GOT3 (cell line): ENCODE measurements at places on chromosomes 12 and 14.

DNA sequence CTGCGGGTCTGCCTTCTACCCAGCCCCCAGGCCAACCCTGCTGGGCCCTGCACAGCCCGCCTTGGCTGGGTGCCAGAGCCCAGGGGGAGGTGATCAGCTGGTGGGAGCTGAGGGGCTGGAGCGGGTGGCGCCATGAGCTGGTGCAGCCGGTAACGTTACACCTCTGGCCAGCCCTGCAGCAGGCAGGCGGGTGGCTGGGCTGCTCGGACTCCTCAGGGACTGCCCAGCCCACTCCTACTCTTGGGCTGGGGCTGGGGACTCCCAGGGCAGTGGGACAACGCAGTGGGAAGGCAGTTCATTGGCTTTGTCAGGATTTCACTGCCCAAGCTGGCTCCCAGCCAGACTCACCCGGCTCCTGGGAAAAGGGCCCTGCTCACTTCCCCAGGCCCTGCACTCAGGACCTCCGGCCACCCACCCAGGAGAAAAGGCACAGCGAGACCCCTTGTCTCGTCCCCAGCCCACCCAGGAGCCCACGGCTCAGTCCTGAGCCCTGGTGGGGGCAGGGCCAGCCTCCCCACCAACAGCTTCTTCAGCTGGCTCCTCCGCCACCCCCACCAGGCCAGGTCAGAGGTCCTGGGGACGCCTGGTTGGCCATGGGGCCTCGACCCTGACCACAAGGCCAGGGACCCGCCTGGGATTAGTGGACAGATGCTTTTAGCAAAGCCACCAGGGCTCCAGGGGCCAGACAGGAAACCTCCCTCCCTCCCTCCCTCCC is 1.0 kb downstream of the PGF start:
- no peak for DNase-seq

- no peak for DNase-seq
Observed at GRCh38 chr14:61247935-61248334, 33.2 kb downstream of the TMEM30B start.

- DNase-seq = no peak
Observed at GRCh38 chr12:1594006-1594260, 448 bp downstream of the FBXL14 start.

GRCh38 chr14:78666336-78667056 is 496.3 kb downstream of the NRXN3 start:
- DNase-seq = no peak

GRCh38 chr12:124445121-124445718 is 122.2 kb downstream of the NCOR2 start:
- no peak for DNase-seq

- no peak for DNase-seq
Observed at GRCh38 chr14:68577802-68578541, 214.9 kb downstream of the ZFP36L1 start.

GRCh38 chr14:104085889-104086201 is 345 bp downstream of the ASPG start:
- DNase-seq = no peak

DNA sequence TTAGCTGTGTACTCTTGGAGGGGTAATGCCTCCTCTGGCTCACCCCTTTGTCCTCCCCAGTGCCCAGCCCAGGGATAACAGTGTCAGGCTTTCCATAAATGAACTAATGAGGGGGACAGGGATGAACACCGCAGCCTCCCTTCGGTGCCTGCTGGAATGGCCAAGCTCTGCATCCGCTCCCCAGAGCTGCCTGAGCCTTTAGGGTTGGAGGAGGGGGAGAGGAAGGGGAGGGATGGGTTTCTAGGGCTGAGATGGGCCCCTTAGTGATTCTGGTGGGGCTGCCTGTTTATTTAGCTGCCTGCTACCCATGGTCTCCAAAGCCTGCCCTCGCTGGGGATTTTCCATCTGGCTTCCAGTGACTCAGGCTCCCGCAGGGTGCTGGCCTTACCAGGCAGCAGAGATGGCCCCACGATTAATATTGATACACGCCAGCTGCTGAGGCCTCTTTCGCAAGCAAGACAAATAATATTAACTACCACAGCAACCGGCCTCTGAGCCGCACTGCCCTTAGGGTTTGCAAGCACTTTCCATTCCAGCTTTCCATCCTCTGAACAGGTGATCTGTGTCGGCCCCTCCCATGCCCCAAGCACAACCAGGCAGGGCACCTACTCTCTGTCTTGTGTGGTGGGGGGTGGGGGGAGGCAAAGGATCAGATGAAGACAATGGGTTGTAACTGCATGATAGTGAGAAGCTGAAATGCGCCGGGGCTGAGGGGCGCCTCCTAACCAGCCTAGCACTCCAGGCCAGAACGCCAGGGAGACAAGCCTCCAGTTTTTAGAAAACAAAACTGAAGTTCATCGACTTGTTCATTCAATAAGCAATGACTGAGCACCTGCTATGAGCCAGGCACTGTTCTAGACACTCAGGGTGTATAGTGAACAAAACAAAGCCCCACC is 56.7 kb downstream of the C14orf132 start:
- no peak for DNase-seq

- no peak for DNase-seq
Observed at GRCh38 chr12:111471236-111471635, 65.5 kb downstream of the SH2B3 start.

GRCh38 chr12:13691598-13691997 is 289.8 kb downstream of the GRIN2B start:
- no peak for DNase-seq

- no peak for DNase-seq
Observed at GRCh38 chr14:92461891-92462290, 51.7 kb upstream of the RIN3 start.

- no peak for DNase-seq
Observed at GRCh38 chr12:99486277-99486676, 161.3 kb upstream of the GARIN6 start.

DNA sequence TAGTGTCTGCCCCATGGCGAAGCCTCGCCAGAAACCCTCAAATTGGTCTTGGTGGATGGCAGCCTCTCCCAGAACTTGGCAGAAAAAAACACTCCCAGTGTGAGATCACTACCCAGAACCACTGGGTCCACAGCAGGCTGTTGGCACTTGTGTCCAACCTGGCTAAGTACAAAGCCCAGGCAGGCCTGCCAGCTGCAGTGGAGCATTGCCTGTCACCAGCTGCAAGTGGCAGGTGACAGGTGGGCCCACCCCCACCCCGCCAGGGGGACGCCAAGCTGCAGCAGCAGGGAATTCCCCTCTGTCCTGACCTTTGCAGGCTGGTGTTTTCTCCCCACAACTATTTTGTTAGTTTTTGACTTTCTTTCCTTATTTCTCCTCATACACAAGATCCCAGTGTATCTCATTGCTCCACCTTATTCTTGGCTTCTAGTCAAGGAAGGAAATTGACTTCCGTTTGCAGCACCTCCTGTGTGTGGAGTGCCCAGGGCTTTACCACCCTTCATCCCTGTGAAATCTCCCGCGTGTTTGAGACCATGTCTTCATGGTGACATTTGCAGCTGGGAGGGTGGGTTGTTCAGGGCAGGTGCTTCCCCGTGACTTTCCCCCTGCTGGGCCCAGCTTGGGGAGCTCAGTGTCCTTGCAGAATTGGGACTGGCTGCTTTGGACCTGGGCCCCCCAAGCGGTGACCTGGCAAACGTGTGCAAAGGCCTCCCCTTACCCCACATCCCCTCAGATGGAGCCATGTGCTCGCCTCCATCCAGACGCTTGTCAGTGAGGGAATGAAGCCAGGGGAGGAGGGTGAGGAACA is 73.8 kb upstream of the RIN3 start:
- no peak for DNase-seq

DNA sequence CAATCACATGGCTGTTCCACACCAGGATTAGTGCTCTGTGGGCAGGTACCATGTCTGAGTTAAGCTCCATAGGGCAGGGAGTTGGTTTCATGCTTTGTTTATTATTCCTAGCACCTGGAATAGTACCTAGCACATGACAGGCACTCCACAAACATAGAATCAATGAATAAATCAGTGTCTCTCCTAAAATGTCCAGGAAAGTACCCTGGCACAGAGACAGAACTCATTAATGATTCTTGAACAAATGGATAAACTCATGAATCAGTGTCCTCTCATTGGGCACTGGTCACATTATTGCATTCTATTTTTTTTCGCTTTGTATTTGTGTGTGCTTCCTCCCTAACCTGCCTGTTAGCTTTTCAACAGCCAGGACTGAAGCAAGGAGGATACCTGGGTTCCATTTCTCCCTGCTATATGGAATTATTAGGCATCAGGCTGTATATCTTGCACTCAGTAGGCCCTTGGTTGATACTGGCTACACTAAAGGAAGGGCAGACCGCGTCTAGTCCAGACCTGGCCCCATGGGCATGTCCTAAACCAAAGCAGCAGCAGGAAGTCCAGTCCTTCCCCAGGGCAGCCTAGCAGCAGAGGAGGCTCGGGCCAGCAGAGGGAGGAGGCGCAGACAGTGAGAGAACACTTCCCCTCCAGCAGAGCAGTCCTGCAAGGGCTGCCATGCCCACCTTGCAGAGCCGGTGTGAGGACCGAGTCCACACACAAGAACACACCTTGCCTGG is 18.4 kb downstream of the HDAC7 start:
- no peak for DNase-seq

- DNase-seq = no peak
Observed at GRCh38 chr12:124506145-124506831, 61.1 kb downstream of the NCOR2 start.

- no peak for DNase-seq
Observed at GRCh38 chr14:77040741-77041653, 12.5 kb upstream of the IRF2BPL start.

DNA sequence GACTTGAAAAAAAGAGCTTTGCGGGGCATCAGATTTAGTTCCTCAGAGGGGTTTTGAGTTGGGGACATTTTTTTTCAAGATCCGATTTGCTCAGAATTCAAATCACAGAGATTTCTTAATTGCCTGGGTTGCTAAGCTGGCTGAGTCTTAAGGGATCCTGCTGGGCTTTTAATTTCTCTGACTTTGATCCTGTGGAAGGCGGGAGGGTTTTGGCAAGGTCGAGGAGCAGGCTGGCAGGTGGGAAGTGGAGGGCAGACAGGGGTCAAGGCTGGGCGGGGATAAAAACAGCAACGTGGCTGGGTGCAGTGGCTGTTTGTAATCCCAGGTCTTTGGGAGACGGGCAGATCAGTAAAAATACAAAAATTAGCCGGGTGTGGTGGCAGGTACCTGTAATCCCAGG is 33.5 kb upstream of the CCDC63 start:
- no peak for DNase-seq

DNA sequence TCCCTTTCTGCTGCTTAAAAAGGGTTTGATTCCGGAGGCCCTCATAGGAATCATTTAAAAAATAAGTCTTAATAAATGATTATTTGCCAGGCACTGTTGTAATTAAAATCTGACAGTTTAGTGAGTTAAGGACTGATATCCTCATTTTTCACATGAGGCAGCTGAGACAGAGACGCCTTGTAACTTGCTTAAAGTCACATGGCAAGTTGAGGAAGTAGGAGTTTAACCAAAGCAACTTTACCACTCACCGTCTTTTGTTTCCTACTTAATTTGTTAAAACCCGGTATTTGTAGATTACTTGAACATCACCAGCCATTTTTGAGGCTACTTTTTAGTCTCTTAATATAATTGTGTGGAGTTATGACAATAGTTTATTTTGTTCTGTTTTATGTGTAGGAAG is 2.4 kb downstream of the TIGAR start:
- DNase-seq = no peak

- no peak for DNase-seq
Observed at GRCh38 chr12:109877504-109878246, 2.7 kb downstream of the GLTP start.

DNA sequence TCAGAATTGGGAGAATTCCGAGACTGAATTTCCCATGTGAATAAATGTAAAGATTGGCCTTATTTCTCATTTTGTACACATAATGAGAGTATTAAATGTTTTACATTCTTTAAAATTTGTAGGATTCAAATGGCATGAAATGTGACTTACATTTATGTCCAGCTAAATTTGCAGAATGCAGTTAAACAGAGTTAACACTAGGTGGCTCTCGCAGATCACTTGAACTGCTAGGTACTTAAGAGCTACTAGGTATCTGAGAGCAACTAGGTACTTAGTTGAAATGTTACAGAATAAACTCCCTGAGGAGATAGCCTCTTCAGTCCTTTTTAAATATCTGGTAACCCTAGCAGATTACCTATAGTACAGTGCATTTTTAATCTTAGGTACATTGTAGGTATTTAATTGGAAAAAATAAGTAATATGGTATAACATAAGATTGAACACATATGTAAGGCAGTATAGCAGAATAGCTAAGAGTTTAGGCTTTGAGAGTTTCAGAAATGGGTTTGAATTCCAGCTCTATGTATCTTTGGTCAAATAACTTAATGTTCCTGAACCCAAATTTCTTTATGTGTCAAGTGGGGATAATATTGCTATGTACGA is 73.8 kb downstream of the KIAA0586 start:
- no peak for DNase-seq

DNA sequence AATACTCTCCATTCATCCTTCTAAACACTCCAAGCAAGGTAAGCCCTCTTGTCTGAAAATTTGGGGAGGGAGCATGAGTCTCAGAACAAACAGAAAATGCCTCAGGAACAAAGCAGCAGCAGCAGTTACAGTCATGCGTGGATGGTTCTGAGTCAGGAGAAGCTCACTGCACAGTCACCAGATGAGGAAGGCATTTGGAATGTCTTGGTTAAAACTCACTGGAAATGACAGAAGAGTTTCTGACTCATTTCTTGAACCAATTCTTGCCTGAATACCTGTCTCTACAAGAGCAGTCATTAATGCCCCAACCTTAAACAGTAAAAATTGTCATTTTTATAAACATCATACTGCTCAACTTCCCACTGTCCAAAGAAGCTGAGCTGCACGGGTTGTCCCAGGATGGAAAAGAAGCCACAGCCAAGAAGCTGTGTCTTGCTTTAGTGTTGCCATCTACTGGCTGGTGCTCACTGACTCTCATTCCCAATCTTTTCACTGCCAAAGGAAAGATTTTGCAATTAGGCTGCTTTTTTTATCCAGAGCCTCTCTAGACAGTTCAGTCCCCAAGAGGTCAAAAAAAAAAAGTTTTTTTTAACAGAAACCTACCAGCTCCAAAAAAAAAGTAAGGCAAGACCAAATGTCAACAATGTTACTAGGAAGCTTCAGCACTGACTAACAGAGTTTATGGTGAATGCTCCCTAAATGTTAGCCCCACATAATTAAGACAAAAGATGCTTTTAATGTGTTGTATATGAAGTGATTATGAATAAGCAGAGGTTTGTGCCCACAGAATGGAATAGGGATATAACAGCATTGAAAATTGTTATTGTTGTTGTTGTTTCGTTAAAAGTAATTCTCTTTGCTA is 40.4 kb downstream of the KICS2 start:
- DNase-seq = peak; percentile 100
